ENCODE measurements at places on chromosomes 4 and X. TPM values are rescaled to one million over a fixed set of nuclear protein-coding genes. Genes with fewer than 3 reads are reported as not detected.

- no peak for DNase-seq
These were observed 171.1 kb downstream of the SCFD2 start for GRCh38 chr4:53194727-53195126.

DNA sequence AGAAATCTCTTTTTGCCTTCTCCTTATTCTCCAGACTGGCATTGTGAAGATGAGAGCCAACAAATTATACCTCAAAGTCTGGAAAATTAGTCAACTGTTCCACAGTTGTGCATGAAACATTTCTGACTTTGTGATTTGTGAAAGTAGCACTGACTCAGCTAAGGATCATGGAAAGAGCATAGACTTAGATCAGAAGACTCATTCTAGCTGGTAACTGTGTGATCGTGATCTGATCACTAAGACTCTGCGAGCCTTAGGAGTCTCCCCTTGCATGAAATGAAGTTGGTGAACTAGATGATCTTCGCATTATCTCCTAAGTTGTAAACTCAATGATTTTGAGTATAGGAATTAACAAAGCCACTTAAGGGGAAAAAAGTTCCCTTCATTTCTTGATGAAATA is 668.1 kb downstream of the RPA4 start:
- DNase-seq = no peak

- no peak for DNase-seq
These were observed 24.4 kb downstream of the TSPAN5 start for GRCh38 chr4:98634061-98634460.

DNA sequence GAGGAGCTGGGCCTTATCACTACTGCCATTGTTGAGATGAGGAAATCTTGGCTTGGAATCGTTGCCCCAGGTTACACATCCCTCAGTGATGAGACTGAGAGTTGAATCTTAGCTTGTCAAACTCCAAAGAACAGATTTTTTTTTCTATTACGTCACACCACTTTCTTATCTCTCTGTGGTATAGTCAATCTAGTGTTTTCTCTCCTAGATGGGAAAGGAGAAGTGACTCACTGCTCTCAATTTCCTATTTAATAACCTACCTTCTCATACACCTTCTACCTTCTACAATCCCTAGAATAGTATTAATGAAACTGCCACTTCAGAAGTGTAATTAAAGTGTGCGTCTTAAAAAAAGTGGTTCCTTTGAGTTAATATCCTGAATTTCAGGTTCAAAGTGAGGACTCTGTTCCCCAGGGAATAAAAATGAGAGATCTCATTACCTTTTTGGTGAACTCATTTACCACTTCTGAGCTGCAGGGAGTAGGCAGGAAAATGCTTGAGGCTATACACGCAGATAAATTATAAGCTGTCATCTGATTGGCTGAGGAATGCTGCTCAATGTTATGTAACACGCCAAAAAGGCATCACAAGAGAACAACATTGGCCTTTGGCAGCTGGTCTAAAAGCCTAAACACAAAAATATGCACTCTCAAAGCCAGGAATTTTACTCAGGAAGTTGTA is 59.3 kb downstream of the MAD2L1 start:
- no peak for DNase-seq

DNA sequence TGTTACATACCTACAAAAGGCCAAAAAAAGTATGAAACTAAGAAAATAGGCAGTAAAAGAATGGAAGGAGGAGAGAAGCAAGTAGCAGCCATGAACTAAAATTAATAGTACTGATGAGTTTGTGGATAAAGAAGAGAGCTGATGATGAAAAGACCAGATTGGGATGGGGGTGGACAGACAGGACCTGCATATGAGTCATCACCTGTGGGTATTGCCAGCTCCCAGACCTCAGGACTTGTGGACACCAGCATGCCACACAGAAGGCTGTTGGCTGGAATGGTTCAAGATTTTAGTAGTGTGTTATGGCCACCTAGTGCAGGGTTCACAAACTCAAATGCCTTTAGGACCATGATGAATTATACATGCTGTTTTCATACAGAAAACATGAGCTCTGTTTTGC is 58.9 kb downstream of the ARX start:
- DNase-seq = no peak

- DNase-seq = no peak
These were observed 132.5 kb downstream of the TBCK start for GRCh38 chr4:106183551-106183950.

- DNase-seq = no peak
These were observed 1920.6 kb downstream of the ARAP2 start for GRCh38 chr4:34323549-34324320.

- DNase-seq = no peak
These were observed 133.8 kb downstream of the AFF1 start for GRCh38 chr4:87068583-87069021.

SPATA4 gene
- not detected for total RNA-seq

ATP1B4 gene
- total RNA-seq = not detected

SPOCK3 gene
- 26.8 TPM for total RNA-seq

KLB gene
- not detected for total RNA-seq

BTC gene
- not detected for total RNA-seq

ATP8A1 gene
- 278 TPM for total RNA-seq

CNKSR2 gene
- total RNA-seq = 18.5 TPM

ALAS2 gene
- total RNA-seq = not detected
